CD4-positive, alpha-beta T cell treated with Interleukin-2 at 100 ng/mL for 4 hours (primary cell): ENCODE measurements at places on chromosomes 7 and 10.

DNA sequence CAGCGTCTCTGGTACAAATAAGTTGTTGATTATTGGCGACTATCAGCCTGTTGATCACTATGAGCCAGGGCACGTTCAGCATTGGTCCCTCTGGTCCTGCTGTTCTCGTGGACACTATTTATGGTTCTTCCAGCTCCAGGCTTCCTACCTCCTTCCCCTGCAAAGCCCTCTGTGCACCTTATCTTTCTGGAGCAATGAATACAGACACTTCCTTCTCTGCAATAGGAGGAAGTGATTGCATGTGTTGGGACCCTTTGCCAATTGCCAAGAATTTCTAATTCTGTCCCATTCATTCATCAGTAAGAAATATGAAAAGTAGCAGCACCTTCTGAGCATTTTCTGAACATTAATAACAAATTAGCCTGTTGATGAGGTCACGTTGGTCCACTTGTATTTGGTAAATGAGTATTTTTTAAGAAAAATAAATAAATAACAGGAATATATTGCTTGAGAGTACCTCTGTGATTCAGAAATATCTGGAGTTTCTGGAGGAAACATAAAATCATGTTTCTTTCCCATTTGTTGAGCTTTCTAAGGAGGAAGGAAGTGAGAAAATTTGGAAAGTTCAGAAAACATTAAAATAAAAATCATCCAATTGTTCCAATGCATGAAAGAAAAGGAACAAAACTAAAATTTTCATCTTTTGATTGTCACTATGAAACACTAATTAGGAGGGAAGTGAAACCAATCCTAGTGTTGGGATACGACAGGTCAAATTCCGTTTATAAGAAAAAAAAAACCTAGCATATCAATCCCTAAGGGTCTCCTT lies 259.1 kb upstream of the KLF6 start:
- no peak for DNase-seq

DNA sequence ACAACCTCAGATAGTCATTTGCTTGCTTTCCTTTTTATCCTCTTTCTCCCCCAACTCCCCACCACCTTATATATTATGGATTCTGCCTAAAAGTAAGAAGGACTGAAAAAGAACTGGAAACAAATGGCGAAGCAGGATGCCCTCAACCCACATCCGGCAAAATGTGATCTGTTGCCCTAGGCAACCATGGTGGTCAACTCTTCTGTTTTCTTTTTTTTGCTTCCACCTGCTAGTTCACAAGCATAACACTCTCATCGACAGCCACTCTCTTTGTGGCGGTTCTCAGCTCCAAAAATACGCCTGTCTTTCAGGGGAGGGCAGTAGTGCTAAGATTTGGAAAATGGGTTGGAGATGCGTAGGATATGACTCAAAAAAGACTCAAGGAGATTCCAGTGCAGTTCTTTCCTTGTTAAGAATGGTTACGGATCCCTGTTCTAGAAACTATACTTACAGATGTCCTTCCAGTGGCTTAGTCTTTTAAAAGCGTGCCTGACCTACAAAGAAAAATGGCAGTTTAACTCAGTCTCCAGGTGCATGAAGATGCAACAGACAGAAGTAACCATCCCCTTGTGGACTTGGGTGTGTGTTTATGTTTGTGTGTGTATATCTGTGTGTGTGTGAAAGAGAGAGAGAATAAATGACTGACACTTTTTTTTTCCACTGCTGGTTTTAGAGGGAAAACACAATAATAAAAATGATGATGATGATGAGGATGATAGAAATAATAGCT lies 10.7 kb downstream of the APBB1IP start:
- peak; percentile 86 for DNase-seq

- no peak for DNase-seq
These were observed 239.7 kb upstream of the SEMA3D start for GRCh38 chr7:85426487-85426960.

GRCh38 chr10:72593963-72594362 lies 31.9 kb downstream of the MICU1 start:
- DNase-seq = no peak

- DNase-seq = no peak
These were observed 109.1 kb downstream of the SRPK2 start for GRCh38 chr7:105279688-105280007.

DNA sequence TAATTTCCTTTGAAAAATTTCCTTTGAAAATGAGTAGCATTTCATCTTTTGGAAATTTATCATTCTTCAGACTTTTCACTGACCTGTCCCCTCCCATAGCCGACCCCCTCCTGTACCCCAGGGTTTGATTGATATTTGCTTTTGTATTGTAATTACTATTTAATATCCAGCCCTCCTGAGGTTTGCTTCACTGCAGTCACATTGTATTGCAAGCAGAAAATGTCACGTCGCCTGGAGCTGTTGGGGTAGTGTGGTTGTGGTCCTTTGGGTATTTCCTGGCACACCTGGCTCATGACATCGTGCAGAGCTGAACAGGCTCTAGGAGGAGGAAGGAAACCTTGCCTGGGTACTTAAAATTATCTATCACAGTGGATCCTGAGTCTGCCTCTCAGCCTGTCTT lies 116.1 kb downstream of the INSYN2A start:
- no peak for DNase-seq

- DNase-seq = peak; percentile 21
These were observed at the start of gene NKX2-3 for GRCh38 chr10:99532687-99533495. Gene NKX2-3 (plus strand): TSS chr10:99532942. CDS start chr10:99533132, 190 bp downstream.

- DNase-seq = no peak
These were observed 30.4 kb downstream of the DDC start for GRCh38 chr7:50534690-50535290.

GRCh38 chr7:25669961-25670841 lies 441.9 kb upstream of the NPVF start:
- no peak for DNase-seq

- DNase-seq = no peak
These were observed 15.8 kb downstream of the GTPBP4 start for GRCh38 chr10:1003884-1004670.
